ENCODE measurements at places on chromosomes 2 and 18. TPM values are rescaled to one million over a fixed set of nuclear protein-coding genes. Genes with fewer than 3 reads are reported as not detected.

DNA sequence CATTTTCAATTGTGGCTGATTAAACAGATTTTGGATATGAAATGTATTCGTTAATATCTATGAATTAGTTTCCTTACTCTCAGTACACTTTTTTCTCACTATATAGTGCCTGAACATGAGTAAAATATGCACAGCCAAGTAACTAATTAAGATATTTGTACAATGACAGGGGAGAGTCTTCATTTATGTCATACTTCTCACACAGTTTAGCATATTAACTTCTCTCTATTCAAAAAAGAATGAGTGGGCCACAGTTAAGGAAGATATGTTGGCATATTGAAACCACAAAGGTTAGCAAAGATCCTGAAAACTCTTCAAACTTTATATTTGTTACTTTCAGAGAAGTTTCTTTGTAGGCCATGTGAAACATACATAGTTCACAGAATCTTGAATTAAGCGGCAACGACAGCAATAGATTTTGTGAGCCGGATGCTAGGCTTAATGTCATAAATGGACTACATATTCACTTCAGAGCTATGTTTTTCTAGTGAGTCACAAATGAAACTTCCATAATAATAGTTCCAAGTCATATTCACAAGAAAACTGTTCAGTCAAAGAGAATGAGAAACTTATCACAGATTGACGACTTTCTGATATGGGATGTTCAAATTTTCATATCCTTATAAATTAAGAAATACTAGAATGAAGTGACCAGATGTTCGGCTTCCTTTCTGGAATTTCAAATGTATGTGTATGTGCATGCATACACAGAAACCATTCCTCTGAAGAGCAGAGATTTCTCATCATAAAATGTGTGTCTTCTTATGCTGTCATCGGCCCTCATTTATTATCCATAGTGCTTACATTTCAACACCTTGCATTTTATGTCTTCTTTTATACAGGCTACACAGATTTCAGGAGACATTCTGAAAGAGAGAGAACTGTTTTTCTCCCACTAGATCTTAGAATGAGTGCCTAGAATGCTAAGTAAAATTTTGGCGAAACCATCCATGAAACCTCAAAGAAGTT is 584.0 kb downstream of the SATB2 start:
- H3K4me1 ChIP-seq: no peaks in the 10 kb centered on the region
- no peaks in the 10 kb centered on the region for H3K36me3 ChIP-seq
- no peak overlapping the region for H3K27ac ChIP-seq
- no peak overlapping the region for H3K4me3 ChIP-seq

GRCh38 chr2:2757764-2758163 is 426.7 kb upstream of the MYT1L start:
- H3K4me3 ChIP-seq: no peak overlapping the region
- no peak for DNase-seq

DNA sequence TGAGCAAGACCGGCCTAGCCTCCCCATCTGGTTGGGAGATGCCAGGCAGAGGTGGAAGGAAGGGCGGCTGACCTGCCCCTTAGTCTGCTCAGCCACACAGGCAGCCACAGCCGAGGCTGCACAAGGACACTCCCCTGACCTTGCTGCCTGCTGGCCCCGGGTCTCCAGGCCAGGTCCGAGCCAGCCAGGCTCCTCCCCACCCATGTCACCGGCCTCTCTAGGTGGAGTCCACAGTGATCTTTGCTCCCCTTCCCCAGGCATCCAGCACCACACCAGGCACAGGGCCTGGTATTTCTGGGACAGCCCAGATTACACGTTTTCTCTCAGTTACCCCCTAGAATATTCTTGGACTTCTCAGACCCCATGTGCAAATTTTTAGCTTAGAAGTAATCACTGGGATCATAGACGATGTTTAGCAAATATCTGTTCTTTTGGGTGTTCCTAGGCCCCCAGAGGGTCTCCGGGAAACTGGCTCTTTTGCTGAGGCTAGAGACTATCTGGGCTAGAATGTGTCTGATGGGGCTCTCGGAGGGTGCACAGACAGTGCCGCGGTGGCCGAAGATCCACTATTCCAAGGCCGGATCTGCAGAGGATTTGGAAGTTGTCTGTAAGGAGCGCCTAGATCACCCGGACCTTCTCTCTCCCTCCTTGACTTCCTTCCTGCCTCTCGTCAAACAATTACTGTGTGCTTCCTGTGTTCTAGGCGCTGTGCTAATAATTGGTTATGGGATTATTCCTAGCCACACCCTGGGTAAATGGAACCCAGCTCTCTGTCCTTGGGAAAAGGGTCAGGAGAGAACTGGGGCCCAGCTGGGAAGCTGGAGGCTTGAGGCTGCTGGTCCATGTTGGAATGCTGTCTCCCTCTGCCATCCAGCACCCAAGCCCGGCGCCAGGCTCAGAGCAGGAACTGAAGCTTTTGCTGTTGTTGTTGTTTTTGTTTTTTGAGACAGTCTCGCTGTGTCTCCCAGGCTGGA is 46.9 kb downstream of the ODC1 start:
- H3K36me3 ChIP-seq: peaks cover 31% of the 10 kb centered on the region
- no peak overlapping the region for H3K4me3 ChIP-seq
- no peak for DNase-seq
- H3K27me3 ChIP-seq: no peaks in the 10 kb centered on the region
- H3K4me1 ChIP-seq: peaks cover 24% of the 10 kb centered on the region

DPY30 gene
- 93.1 TPM for polyA plus RNA-seq

VWA3B gene
- polyA plus RNA-seq: 0.09 TPM

DNA sequence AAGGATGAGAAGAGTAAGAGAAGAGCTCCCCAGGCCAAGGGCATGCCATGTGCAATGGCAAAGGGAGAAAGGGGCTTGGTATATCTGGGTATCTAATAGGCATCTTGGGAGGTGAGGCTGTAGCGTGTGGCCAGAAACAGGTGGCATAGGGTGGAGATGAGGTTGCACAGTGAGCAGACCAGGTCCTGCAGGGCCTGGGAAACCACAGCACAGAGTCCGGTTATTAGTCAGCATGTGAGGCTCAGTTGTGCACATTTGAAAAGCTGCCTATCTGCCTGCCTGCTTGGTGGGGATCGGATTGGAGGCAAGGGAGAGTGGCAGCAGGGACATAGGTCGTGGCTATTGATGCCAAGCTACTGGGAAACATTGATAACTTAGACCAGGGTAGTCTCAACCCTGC is 190.6 kb downstream of the TPGS2 start:
- H3K27me3 ChIP-seq: peaks cover 3% of the 10 kb centered on the region
- H3K27ac ChIP-seq: no peak overlapping the region
- no peaks in the 10 kb centered on the region for H3K36me3 ChIP-seq
- no peak overlapping the region for H3K4me3 ChIP-seq

GALR1 gene
- polyA plus RNA-seq: 0.51 TPM

UGT1A7 gene
- polyA plus RNA-seq: not detected

KIF5C gene
- 16.0 TPM for polyA plus RNA-seq

ASIC4 gene
- polyA plus RNA-seq: 1.1 TPM
